ENCODE measurements at places on chromosomes 6 and 20.

DNA sequence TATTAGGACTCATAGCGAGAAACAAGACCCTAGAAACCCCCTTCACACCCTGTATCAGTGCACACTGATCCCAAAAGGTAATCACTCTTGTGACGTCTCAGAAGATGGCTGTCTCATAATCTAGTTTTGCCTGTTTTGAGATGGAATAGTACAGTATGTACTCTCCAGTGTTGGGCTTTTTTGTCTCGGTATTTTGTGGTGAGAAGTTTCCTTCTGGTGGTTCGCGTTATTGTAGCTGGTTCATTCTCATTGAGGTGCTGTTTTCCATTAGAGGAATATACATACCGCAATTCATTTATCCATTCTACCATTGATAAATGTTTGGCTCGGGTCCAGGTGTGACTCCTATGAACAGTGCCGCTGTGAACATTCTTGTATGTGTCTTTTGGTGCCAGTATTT, 27.9 kb upstream of the MAP3K4 start:
- DNase-seq, result no peak

DNA sequence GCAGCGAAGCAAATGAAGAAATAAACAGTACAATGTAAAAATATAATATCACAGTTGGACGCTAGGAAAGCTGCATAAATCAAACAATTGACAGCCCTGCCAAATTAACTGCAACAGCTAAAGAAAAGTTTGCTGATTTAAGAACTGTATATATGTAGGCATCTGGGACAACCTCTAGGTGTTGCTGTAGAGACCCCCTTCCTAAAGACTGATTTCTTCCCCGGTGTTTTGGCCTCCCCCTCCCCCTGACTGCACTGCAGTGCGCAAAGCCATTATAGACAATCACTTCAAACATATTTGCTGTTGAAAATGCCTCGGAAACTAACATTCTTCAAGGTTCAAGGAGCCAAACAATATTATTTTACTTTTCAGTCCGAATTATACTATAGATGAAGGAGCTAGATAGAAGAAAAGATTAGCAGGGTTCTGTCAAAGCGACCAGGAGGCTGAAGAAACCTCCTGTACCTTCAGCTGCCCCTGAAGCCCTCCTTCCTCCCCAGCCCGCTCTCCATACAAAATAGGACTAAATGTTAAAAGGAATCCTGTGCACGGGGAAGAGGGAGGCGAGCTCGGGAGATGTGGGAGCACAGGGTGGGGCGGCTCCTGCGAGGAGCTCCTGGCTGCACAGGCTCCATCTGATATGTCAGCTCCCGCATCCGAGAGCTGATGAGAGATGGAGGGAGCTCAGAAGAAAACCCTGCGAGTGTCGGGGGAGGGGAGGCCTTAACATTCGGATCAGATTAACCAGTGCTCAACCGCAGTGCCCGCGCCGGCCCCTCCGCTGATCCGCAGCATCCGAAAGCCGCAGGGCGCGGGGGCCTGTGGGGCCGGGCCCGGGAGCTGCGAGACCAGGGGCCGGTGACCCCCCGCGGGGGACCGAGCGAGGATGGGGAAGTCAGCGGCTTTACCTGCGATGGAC, 822 bp downstream of the ELOVL4 start:
- DNase-seq, result no peak

DNA sequence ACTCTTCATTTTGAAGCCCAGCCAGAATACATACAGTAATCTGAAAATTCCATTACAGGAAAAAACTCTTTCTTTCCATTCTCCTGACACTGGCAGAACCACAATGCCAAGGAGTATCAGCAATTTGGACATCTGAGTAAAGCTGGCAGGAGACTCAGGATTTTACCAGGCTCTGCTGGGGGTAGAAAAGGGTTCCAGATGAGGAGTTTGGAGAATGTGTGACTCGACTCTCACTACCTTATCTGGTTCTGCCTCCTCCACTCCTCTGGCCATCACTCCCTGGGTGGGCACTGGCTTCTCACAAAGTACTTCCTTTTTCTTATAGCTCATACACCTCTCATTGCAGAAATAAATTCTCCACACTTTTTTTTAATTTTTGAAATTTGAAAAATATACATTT, 10.6 kb upstream of the WFDC8 start:
- DNase-seq, result no peak

DNA sequence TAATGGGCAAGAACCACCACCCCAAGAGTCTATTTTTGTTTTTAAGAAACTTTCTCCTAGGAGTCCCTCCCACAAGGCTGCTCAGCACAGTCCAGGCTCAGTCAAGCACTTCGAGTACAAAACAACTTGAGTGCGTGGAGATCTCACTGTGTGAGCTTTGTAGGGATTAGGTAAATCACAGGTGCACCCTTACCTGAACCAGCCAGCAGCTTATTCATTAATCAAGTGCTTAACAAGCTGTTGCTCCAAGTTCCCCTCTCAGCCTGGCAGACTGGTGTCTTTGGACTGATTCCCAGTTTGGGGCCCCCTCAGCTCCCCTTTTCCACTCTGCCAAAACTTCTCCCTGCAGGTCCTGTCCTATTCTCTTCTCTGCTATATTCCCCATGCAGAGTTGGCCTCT, 133.1 kb downstream of the LY86 start:
- DNase-seq, result no peak

GRCh38 chr20:1892119-1892385, 3.2 kb upstream of the SIRPA start:
- DNase-seq, result no peak

GRCh38 chr6:45587229-45588060, 209.7 kb upstream of the SUPT3H start:
- no peak for DNase-seq

GRCh38 chr6:163667372-163668060, 253.0 kb downstream of the QKI start:
- no peak for DNase-seq

DNA sequence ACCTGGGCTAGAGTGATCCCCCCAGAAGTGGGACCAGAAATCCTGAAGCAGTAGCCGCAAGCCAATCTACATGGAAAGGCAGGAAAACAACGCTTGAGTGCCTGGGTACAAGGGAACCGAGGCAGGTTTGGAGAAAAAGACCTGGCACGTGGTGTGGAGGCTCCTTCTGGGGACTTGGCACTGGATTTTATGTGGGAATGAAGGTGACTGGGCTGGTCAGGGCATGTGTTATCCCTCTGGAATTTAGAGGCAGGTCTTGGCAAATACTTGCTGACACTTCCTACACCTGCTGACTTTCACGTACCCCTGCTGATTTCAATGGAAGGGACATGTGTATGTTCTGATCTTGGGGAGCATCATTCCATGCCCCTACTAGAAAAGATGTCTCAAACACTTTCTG, 25.0 kb upstream of the FAM217A start:
- no peak for DNase-seq

GRCh38 chr6:83371423-83371822, 59.4 kb downstream of the ME1 start:
- DNase-seq, result no peak

DNA sequence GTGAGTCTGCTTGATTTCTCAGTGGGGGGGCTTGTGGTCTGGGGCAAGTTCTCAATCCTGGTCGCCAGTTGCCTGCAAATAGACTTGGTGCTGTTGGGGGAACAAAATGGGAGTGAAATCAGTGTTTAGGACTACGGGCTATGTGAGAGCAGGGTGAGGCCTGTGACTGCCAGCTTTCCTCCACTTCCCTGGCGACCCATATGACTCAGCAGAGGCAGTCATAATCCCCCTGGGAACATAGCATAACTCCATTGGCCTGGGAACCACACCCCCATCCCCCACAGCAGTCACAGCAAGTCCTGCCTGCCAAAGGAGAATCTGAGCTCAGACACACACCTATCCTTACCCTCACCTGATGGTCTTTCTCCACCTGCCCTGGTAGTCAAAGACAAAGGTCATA, 387.9 kb downstream of the LMBRD1 start:
- no peak for DNase-seq

DNA sequence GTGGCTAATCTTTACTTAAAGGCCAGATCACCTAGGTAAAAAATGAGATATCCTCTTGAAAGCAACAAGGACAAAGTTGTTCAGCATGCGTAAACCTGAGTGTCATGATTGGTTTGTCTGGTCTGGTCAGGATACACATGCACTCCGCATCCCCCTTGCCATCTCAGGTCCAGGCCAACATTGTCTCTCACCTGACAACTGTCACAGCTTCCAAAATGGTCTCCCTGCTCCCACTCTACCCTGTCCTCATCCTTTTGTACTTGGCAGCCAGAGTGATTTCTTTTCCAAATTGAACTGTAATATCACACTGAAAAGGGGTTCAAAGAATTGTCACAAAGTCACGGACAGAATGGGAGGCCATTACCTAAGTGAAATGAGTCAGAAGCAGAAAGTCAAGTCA, 21.1 kb upstream of the APCDD1L start:
- no peak for DNase-seq

DNA sequence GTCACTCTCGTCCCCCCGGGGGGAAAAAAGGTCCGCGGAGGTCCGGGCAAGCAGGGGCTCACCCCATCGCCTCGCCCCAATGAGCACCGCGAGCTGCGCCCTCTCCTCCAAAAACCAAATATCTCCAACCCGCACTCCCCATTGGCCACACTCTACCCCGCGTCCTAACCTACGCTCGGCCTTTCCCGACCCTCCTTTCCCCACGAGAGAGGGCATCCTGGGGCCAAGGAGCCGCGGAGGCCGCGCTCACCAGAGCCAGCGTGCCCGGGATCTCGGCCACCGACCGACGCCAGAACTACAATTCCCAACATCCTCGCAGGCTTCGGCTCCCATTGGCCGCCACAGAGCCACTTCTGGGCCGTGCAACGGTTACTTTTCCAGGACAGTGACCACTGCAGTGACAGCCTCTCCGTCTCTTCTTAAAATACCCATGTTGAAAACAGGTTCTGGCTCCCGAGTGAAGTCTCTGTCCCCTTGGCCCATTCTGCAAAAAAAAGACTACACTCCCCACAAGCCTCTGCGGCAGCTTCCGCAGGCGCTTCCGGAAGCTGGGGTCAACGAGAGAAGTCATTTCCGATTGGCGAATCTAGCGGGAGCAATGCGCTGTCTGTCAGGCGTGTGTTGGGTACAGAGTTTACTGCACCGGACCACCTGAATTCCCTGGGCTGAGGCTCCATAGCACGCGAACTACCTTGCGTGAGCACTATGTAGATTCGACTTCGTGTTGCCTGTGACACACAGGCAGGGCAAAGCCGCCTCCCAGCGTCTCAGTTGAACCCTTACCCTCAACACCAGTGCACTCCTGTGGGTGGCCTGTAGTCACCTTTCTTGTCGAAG, at the start of gene ZNF343:
ZNF343 (minus strand) TSS at position 285 of the 837 bp plus-strand sequence. CDS start 15,020 bp downstream, outside the sequence.
- DNase-seq, result peak; percentile 47

DNA sequence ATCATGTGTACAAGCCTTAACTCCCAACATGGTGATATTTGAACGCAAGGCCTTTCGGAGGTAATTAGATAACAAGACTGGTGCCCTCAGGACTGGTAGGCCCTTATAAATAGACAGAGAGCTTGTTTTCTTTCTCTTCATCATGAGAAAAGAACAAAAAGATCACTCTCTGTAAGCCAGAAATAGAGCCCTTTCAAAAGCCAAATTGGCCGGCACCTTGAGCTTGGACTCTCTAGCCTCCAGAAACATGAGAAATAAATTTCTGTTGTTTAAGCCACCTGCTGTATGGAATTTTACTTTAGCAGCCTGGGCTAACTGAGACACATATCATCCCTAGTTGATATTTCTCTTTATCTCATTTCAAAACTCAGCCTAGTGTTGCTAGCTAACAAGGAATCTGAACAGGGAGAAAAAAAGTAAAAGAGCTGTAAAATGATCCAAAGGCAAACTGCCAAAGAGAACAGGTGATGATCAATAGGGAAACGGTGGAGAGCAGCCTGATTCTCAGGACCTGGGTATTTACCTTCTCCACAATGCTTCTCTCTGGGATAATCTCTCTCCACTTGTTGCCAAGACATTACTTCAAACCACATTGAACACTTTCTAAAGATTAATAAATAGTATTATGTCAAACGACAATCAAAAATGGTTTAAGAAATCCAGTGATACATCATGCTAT, 6.1 kb downstream of the COL21A1 start:
- DNase-seq, result no peak

GRCh38 chr6:43992126-43992663, 135.1 kb downstream of the MRPL14 start:
- DNase-seq, result no peak

GRCh38 chr20:6746901-6747609, 20.4 kb upstream of the BMP2 start:
- DNase-seq, result no peak

DNA sequence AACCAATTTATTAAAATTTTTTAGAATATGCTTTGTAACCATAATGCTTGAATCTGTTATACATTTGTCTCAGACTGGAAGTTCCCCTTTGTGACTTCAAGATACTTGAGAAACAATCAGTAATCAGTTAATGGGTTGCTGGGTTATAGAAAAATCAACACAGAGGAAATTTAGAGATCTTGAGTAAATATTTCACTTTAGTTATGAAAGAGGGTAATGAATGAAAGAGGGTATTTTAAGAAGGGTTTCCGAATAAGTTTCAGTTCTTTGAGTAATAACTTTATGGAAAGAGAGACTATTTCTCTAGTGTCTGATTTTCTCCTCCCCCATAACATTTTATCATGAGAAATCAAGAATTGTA, 21.4 kb downstream of the ZFAND3 start:
- DNase-seq, result no peak

DNA sequence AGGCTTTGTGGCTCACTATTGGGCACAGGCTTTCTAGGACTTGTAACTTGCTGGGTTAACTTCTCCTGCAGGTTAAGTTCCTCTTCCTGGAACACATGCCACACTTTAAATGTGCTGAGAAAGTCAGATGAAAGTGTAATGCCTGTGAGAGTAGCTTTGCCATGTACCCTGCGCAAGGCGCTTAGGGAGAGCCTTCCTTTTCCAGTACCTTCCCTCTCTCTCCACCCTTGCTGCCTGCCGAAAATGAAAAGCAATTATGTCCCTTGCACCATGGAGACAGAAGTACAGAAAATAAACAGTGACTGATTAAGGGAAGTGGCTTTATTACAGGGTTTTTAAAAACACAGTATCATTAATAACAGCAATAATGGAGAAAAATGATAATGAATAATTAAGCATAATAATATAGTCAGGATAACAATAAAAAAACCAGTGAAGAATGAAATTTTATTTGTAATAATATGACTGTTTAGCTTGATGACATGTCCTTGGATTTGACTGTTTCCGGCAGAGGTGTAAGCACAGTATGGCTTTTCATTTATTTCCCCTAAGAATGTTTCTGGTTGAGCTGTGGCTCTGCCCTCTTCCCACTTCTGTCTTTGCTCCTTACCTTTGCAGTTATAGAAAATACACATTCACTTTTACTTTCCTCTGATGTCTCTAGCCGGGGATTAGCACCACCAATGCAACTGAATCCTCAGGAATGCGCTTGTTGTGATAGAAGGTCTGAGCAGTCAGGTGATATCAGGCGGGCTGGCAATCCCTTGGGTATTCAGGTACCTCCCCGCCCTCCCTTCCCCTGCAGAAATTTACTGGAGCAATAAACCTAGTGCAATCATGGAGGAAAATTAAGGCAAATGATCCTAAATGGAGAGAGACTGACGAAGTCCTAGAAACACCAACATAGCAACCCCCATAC, 472.3 kb upstream of the CITED2 start:
- DNase-seq, result no peak

DNA sequence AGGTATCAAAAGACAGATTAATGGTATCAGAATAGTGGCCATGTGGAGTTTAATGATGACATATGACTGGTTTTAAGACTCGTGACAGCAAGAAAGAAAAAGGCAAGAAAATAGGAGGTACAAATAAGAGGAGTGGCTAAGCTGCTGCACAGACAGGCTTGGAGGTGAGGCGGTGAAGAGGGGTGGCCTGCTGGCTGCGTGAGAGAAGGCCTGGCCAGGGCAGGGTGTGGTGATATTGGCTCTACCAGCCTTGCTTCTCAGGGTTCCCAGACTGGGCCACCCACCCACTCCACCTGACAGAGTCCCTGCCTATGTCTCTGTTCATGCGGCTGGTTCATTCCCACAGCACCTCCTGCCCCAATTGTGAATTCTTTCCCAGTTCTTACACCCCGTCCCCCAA, 106.7 kb downstream of the FOXC1 start:
- DNase-seq, result no peak
